ENCODE measurements at places on chromosomes 3 and 15.
A peak's percentile ranks its signal among the peaks of the same experiment; 100 is the strongest.

DNA sequence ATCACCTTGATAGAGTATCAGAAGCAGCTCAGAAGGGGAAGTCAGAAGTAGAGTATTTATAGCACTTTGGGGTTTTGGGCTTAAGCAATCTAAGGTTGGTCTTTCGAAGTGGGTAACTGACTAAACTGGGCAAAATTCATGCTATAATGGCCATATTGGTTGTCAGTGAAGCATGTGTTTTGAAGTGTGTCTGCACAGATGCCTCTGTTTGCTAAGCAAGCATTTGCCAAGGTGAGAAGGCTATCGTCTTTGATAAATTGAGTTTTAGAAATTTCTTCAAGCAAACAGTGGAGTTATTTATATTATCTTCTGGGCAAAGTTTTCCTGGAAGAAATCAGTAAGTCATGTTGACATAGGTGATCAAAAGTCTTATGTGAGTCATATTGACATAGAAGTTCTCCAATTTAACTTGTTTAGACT is 412.8 kb upstream of the TGFBR2 start:
- no peak for DNase-seq

DNA sequence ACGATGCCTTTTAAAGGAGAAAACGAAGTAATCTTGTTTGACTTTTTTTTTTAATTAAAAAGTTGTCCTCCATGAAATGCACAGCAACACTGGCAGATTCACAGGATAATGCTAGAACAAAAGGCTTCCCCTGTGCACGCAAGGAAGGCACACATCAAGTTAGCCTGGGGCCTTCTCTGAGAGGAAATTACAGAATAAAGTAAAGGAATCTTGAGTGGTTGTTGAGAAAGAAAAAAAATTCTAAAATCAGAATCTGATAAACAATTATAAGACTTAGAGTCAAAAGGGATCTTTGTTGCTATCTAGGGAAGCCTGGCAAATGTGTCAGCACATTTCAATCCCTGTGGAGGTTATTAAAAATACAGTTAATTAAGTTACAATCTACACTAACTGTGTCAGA is 946.0 kb downstream of the IGSF11 start:
- no peak for DNase-seq

- no peak for DNase-seq
Measured at GRCh38 chr3:99145031-99145430, 243.5 kb upstream of the DCBLD2 start.

DNA sequence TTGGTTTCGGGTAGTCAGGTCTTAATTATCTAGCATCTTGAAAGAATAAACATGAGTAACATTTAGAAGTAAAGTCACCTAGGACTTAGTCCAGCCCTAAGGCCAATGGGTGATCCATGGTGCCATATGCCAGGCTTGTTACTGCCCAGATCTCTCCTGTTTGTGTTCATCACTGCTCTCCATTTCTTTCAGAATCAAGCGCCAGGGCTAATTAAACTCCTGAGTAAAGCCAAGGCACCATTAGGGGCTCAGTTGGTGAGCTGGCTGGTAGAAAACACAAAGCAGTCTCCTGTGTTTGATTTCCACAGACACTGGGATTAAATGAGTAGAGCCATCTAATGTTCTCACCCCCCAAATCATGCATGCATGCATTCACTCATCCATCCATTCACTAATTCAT is 11.3 kb downstream of the CYP19A1 start:
- no peak for DNase-seq

- DNase-seq = no peak
Measured at GRCh38 chr15:94887391-94887790, 656.0 kb downstream of the MCTP2 start.

- peak; percentile 87 for DNase-seq
Measured at GRCh38 chr3:52705688-52706686, at the start of the genes GLT8D1 and SPCS1. Gene GLT8D1 (minus strand): TSS chr3:52705791. CDS start chr3:52700460, 5,331 bp downstream. Gene SPCS1 (plus strand): TSS chr3:52706106. CDS start chr3:52706247, 141 bp downstream.

GRCh38 chr3:78823859-78824258 is 943.9 kb downstream of the ROBO1 start:
- no peak for DNase-seq

- no peak for DNase-seq
Measured at GRCh38 chr15:79519628-79520027, 87.5 kb downstream of the MINAR1 start.

- DNase-seq = no peak
Measured at GRCh38 chr3:30524357-30525040, 81.9 kb upstream of the TGFBR2 start.

DNA sequence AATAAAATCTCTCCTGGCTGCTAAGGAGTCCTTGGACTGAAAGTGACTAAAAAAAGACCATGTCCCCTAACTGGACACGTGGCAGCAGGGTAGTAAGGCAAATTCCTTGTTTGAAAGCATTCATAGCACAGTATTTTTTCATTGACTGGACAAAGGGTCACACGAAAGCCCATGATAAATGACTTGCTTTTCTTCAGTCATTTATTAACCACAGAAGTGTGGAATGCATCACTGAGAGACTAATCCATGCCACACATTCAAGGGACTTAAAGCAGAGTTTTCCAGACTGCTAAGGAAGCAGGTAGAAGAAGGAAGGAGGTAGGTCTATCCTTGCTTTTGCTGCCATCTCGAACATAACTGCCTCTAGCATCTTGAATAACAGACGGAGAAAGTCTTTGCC is 31.2 kb downstream of the CASR start:
- no peak for DNase-seq

GRCh38 chr15:90648137-90649070 is 68.7 kb upstream of the BLM start:
- DNase-seq = peak; percentile 62

- no peak for DNase-seq
Measured at GRCh38 chr3:184981071-184981470, 169.1 kb downstream of the VPS8 start.

DNA sequence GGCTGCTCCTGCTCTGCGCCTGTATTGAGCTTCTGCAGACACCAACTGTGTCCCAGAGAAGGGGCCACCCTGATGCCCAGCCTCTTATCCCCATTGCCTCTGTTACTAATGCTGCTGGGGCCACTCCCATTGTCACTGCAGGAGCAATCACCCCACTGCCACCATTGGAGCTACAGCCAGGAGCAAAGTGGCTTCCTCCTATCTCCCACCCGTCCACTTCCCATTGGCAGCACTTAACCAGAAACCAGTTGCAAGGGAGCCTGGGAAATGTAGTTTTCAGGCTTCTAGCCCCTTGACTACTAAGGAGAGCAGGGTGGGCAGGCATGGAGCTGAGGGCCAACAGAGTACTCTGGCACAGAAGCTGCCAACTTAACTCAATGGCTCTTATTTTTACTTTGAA is 55.9 kb upstream of the KLF13 start:
- DNase-seq = no peak

DNA sequence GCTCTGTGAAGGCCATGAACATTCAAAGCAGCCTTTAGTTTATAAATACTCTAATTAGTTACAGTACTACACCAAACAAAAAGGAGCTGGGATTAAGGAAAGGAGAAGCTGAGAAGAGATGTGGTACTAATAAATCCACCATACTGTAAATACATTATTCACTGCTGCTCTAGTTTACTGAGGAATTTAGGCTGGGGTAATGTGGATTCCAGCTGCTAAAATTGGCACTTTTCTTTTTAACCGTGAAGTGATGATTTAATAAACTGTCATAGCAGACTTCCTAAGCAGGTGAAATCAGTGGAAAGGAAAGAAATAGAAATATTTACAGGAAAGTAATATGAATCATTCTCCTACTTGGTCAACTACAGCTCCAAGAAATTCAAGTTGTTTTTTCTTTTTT is 88.7 kb downstream of the TFG start:
- DNase-seq = no peak

- DNase-seq = no peak
Measured at GRCh38 chr3:64140651-64141050, 84.6 kb downstream of the PRICKLE2 start.

GRCh38 chr3:121821421-121822199 is 13.2 kb downstream of the IQCB1 start:
- DNase-seq = no peak

DNA sequence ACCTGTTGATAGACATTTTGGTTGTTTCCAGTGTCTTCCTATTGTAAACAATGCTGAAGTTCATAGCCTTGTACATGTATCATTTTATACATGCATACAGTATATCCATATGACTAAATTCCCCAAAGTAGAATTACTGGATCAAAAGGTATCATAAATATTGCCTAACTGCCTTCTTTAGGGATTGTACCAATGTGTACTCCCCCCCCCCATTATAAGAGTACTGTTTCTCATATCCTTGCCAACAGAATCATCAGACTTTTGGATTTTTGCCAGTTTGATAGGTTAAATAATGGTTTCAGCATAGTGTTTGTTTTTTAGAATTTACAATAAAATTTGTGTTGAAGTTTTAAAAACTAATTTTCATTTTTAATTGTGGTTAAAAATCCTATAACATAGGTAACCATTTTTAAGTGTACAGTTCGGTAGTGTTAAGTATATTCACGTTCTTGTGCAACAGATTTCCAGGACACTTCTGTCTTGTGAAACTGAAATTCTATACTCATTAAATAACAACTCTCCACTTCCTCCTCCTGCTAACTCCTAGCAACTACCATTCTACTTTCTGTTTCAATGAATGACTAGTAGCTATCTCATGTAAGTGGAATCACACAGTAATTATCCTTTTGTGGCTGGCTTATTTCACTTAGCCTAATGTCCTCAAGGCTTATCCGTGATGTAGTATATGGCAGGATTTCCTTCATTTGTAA is 30.8 kb upstream of the MAP3K13 start:
- DNase-seq = no peak

- DNase-seq = no peak
Measured at GRCh38 chr15:63065262-63066221, 23.0 kb downstream of the TPM1 start.

GRCh38 chr3:37603722-37604121 is 258.0 kb upstream of the CTDSPL start:
- DNase-seq = no peak

Measured in stimulated activated CD4-positive, alpha-beta T cell treated with anti-CD3 and anti-CD28 coated beads, Interleukin-2, amount 100 ng/mL, for 24 hours (primary cell).